HCT116 (cell line): ENCODE measurements at places on chromosomes 1 and 21. TPM values are rescaled to one million over a fixed set of nuclear protein-coding genes. Genes with fewer than 3 reads are reported as not detected.

DNA sequence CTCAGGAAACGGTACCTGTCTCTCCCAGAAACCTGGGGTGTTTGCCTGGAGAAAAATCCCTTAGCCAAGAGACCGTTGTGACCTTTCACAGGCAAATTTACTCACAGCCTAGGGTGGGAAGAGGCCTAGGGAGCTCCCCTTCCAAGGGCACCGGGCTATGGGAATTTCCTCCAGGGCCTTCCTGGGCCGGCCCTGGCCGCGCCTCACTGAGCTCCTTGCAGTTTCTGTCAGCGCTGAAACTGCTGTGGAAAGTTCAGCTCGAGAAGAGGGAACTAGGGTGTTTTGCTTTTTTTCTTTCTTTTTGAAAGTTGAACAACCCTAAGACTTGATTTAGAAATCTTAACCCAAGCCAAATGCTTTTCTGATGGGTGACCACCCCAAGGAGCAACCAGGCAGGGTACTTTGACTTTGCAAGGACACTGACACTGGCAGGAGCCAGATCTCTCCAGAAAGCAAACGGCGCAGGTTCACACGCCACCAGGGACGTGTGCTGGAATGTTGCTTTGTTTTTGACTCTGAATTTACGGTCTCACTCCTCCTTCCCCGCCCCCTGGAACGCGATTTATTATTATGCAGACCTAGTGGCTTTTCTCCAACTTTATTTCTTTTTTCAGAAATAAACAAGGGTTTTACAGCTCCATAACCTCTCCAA lies 229.6 kb upstream of the JUN start:
- H3K27ac ChIP-seq, result no peak overlapping the region
- H3K27me3 ChIP-seq, result no peaks in the 10 kb centered on the region
- peaks cover 17% of the 10 kb centered on the region for H3K4me1 ChIP-seq
- H3K36me3 ChIP-seq, result no peaks in the 10 kb centered on the region
- no peak overlapping the region for H3K4me3 ChIP-seq
- no peak for DNase-seq

- no peaks in the 10 kb centered on the region for H3K4me1 ChIP-seq
- H3K27me3 ChIP-seq, result no peaks in the 10 kb centered on the region
- H3K36me3 ChIP-seq, result no peaks in the 10 kb centered on the region
Measured at GRCh38 chr21:27329255-27329851, 362.5 kb upstream of the ADAMTS5 start.

The F3 gene
- total RNA-seq, result 58.5 TPM

The CACHD1 gene
- 8.4 TPM for total RNA-seq

DNA sequence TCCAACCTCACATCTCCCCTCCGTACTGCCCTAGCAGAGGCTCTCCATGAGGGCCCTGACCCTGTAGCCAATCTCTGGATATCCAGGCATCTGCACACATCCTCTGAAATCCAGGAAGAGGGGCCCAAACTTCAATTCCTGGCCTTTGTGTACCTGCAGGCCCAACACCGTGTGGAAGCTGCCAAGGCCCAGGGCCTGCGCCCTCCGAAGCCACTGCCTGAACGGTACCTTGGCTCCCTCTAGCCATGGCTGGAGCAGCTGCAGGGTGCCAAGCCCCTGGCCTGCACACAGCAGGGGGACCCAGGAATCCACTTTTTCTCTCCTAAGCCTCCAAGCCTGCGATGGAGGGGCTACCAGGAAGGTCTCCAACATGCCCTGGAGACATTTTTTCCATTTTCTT lies 84.2 kb downstream of the PTGER3 start:
- H3K4me3 ChIP-seq, result no peak overlapping the region
- no peak for DNase-seq
